WERI-Rb-1 (cell line): ENCODE measurements at places on chromosomes 6 and 20.

GRCh38 chr6:23705697-23706096 lies 420.3 kb upstream of the NRSN1 start:
- no peak for DNase-seq

GRCh38 chr20:56855708-56856107 lies 226.6 kb downstream of the TFAP2C start:
- DNase-seq = no peak

GRCh38 chr6:40419377-40419776 lies 167.8 kb downstream of the LRFN2 start:
- DNase-seq = no peak

DNA sequence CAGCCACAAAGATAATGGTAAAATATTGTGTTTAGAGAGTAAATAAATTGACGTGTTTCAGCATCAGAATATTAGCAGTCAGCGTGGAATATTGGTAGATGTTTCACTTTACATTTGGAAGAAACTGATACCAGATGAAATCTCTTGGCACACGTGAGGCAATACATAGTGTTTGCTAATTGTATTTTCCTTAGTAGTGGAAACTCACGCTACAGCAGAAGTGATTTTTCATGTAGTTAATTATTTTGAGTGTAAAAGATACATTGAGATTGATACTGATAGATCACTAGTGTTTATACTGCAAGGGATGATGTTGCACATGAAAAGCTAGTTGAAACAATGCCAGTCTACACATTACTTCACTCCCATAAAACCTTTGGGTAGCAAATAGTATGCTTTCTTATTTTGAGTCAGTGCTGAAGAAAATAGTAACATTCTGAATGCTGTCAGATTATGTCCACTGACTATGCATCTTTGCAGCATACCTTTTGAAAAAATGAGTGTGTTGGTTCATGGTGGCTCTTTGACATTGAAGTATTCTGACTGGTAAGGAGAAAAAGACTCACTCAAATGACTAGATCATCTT lies 59.3 kb downstream of the CD2AP start:
- DNase-seq = no peak

DNA sequence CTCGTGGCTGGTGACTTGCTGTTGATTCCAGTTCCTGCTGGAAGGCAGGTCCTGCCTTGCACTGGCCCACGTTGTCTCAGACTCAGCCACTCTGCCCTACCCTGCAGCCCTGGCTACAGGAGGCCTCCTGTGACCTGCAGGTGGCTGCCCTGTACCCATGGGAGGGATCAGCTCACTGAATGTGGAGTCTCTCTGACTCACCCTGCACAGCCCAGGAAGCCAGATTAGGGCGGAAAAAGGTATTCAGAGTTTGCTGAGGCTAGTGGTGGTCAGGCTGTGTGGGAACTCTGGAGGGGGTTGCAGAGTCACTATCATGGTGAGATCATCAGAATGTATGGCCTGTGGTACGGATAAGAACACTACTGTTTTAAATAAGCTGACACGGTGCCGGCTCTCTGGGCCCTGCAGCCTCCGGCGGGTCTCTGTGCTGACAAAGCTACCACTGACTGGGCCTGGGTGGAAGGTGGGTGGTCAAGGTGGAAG lies 24.7 kb upstream of the PYGB start:
- peak; percentile 72 for DNase-seq
